OCI-M1 (cell line): ENCODE measurements at places on chromosomes 5 and 9.

- peak; percentile 81 for DNase-seq
These were observed 38.8 kb downstream of the CARTPT start for GRCh38 chr5:71757590-71758543.

GRCh38 chr9:119689879-119690278, 320.6 kb upstream of the BRINP1 start:
- peak; percentile 0 for DNase-seq

- DNase-seq = no peak
These were observed 136.3 kb downstream of the MYO10 start for GRCh38 chr5:16799796-16800195.

DNA sequence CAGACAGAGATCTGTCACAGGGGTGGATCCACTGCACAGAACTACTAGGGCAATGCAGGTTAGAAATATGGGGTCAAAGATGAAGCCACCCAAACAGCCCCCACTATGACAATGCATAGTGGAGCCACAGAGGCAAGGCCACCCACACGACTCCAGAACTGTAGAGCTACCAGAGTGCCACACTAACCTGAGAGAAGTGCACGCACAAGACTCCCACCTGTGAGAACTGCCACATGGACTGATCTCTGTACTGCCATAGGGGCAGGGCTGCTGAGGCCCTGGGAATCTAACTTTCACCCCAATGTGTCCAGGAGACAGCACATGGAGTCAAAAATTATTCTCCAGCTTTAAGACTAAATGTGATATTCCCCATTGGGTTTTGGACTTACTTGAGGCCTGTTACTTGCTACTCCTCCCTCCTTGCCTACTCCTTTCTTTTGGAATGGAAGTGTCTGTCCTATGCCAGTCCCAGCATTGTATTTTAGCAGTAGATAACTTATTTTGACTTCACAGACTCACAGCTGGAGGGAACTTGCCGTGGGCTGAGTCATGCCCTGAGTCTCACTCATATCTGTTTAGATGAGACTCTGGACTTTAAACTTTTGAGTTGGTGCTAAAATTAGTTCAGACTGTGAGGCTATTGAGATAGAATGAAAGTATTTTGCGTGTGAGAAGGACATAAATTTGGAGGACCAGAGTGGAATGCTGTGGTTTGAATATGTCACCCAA, 853.3 kb downstream of the MAT2B start:
- peak; percentile 88 for DNase-seq
